Gastroesophageal sphincter (tissue), 4 donors: ENCODE measurements at places on chromosomes 3 and 15.
A peak's percentile ranks its signal among the peaks of the same experiment; 100 is the strongest.

DNA sequence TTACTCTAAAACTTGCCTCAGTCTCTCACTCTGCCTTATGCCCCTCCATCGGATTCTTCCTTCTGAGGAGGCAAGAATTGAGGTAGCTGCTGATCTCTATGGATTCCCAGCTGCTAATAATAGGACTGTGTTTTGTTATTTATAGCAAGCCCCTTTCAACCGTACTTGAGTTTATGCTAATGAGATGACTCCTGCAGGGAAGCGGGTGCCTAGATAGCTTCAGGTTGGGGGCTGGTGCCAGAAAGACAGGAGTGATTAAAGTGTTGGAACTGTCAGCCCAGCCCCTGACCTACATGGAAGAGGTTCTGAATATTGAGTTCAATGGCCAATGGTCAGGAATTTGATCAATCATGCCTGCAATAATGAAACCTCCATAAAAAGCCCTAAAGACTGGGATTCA is 21.8 kb upstream of the LIMD1 start:
- ATAC-seq = no peak

DNA sequence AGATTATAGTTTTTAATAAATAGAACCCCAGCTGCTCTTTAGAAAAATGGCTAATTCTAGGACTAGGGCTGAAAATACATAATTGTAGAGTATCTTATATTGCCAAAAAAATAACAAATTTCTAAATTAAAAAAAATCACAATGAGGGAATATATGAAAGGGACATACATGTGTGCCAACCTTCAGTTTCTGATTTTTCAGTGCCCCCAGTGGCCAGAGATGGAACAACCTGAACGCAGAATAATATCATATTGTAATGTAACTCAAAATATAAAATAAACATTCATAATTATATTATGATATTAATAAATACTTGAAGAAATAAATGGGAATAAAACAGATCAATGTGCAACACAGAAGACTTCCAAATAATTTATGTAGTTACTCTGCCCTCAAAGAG is 460.5 kb downstream of the ZNF385D start:
- no peak for ATAC-seq

DNA sequence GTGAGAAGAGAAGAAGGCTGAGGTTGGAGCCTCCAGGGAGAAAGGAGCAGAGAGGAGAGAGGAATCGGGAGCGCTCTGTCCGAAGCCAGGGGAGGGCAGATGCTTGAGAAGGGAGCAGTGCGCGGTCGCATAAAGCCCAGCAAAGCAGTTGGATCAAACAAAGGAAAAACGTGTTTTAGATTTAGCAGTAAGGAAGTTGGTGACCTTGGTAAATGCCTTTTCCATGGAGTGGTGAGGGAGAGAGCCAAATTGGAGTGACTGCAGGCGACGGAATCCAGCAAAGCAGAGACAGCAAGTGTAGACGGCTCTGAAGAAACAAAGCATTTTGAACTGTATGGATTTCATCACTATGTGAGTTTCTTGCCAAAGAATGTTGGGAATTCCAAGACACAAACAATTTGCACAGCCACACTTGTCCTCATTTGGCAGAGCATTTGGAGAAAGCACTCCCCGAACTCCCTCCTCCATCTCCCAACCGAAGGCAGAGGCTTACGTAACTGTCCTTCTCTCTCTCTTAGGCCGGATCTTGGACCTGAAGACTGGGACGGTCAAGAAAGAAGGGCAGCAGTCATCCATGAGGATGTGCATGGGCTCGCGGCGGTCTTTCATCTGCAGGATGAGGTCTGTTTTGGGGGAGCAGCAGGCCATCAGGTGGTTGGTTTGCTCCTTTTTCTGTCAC is 103.6 kb downstream of the ARNT2 start:
- peak; percentile 92 for ATAC-seq

- ATAC-seq = no peak
These were observed 4.2 kb upstream of the CCR2 start for GRCh38 chr3:46349484-46350261.

DNA sequence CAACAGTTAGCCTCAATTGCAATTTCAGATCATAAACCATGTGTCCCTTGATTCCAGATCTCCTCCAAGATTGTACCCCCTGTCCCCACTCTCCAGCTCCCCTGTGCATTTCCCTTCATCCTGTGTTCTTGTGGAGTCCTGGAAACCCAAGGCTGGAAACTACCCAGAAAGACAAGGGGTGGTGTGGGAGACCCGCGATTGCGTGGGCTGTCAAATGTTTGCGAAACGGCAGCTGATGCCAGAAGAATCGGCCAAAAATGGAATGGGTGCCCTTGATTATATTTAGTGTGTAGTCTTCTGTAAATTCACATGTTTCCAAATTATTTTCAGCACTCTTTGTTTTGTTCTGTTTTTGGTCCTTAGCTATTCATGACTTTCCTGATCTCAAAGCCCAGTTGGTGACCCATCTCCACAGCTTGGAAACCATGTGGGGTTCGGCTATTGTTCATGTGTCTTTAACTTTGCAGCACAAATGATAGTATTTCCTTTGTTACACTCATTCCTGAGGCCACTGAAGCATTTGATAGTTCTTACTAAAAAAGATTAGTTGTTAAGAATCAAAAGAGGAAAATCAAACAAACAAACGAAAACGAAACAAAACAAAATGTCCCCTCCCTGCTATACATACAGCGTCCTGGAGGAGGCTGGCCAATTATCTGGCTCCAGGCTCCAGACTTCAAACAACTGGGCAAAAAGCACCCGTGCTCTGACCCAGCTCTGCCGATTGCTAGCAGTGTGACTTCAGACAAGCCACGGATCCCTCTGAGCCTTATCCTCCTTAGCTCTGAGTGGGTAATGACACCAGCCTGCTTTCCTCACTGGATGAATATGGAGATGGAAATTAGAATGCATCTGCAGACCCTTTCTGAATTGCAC is 120.9 kb downstream of the CACNA2D3 start:
- ATAC-seq = no peak

GRCh38 chr3:1275495-1275894 is 182.7 kb downstream of the CNTN6 start:
- no peak for ATAC-seq

- ATAC-seq = no peak
These were observed 4.6 kb downstream of the OR5H15 start for GRCh38 chr3:98171071-98171470.

- no peak for ATAC-seq
These were observed 880 bp downstream of the PPP4R2 start for GRCh38 chr3:72997421-72997961.

DNA sequence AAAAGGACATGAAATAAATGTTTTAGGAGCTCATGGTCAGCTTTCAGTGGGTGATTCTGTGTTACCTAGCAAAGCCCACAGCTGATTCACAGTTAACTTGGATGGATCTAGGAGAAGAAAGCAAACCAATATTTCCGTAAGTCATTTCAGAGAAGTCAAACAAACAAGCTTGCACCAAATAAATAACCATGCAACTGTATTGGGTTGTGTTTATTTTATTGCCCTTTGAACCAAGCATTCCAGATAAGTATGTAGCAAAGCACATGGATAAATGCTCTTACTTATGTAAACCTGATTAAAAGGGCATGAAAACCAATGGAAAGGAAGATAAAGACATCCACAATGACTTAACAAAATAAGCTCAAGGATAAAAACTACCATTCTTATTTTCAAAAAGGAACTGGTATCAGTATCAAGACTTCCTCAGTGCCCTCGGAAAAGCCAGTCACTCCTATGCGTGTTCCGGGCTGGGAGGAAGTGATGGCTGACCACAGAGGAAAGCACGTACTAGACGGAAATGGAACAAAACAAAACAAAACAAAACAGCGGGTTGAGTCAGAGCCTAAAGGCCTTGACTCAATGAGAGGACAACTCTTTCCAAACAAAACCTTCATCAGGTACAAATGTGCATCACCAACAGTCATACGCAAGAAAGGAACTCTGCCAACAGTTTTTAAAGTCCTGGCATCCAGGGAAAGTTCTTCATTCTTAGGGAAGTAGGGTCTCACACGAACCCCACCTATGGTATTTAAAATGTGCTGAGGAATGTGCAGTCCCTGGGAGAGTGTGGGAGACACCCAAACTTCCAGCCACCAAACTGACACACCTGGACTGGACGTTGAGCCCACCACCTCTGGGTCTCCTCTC is 103.3 kb downstream of the SNRK start:
- ATAC-seq = peak; percentile 69

DNA sequence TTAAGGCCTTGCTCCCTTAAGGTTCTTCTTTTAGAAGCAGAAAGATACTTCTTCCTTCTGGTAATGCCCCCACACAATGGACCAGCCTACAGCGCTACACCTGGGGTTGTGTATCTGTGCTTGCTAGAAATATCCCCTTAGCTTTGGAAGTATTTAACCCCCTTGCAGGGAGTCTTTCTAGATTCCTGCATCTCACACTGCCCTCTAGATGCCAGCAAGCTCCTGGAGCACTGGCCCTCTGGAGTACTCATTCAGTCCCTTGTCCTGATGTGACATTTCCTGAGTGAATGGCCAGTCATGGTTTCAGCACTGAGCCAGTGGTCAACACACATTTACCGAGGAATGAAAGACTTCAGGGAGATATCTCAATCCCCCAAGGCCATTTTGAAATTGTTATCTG is 30.4 kb upstream of the RBP2 start:
- no peak for ATAC-seq

DNA sequence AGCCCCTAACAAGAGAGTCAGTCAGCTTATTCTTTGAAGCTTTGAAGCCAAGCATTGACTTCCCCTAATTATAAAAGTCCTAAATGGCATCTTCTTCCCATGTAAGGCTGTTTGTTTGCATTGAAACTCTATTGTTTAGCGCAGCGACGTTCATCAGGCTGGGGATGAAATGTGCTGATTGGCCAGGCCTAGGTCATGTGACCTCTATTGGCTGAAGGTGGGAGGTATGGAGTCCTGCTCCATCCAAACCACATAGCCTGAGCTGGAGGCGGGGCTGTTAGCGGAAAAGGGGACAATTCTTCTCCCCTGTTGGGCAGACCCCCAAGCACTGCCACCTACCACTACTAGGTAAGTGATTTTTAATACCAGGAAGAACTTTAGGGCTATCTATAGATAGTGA is 145.3 kb upstream of the PRR23C start:
- no peak for ATAC-seq

DNA sequence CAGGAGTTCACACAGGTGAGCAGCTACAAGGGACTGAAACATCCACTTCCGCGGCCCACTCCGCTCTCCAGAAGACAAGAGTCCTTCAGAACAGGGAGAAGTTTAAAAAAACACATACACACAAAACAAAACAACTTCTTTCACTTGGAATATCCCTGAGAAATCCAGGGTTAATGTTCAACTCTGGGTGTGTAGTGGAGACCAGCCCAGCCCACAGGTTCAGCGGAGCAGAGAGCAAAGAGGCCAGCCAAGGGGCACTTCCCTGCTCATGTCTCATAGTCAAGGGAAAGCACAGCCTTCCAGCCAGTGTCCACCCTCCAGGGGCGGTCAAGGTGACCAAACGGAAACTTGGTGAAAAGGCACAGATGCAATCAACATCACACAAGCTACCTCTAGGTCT is 41.6 kb downstream of the WNT5A start:
- ATAC-seq = no peak

- no peak for ATAC-seq
These were observed 67.2 kb upstream of the SIAH2 start for GRCh38 chr3:150830094-150830681.

GRCh38 chr3:61181874-61182273 is 69.4 kb downstream of the FHIT start:
- ATAC-seq = no peak

- no peak for ATAC-seq
These were observed 52.5 kb downstream of the PHC3 start for GRCh38 chr3:170128977-170129431.

- ATAC-seq = no peak
These were observed 123.2 kb upstream of the UBE2E2 start for GRCh38 chr3:23079976-23080375.

DNA sequence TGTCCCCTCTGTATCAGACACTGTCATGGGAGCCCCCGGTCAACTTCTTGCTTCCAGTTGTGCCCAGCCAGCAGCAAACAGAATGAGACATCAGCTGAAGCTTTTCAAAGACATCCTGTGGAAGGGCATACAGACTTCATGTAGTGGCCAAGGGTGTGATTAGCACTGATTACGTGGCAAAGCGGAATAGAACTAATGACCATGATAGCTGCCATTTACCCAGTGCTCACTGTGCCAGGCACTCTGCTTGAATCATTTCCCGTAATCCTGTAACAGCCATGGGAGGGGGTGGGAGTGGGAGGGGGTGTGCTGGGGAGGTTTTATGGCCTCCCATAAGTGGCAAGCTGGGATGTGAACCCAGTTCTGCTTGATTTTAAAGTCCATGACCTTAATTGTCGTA is 29.5 kb downstream of the LPP start:
- ATAC-seq = no peak

DNA sequence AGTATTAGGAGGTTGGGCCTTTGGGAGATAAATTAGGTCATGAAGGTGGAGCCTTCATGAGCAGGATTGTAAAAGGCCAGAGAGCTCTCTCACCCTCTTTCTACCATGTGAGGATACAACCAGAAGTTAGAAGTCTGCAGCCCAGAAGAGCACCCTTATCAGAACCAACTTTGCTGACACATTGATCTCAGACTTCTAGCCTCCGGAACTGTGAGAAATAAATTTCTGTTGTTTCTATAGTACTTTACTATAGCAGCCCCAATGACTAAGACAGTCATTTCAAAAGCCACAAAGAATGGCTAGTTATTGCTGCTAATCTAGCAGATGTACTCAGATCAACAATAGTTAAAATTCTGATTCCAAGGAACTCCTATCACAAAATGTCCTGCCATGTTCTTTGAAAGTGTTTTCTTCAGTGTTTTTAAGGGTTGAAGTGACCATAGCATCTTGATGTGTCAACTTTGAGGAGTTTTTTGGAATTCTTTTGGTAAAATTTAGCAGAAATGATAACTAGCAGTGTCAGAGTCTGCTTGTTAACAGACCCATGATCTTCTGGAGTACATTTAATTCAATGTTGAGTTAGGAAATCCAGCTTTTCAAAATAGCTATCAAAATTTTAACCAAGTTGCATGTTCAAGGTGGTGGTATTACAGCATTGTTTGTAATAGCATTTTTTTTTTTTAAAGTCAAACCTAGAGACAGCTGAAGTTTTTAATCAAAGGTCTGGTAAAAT is 10.3 kb downstream of the DZIP3 start:
- ATAC-seq = no peak

DNA sequence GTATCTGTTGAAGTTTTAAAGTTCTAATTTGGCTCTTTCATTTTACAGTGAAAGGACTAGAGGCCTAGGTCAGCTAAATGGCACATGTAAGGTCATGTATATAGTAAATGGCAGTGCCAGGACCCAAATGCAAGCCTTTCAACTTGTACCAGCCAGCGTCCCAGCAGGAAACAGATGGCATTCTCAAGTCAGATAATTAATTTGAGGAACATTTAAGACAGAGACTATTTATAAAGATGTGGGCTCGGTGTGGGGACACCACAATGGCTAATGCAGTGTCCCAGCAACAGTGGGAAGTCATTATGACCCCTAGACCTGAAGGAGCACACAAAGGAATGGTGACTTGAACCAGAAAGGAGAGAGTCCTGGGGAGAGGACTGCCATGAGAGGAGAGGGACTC is 6.1 kb downstream of the MINDY4B start:
- ATAC-seq = no peak
